ENCODE measurements at places on chromosomes 16 and 17. TPM values are rescaled to one million over a fixed set of nuclear protein-coding genes. Genes with fewer than 3 reads are reported as not detected.

DNA sequence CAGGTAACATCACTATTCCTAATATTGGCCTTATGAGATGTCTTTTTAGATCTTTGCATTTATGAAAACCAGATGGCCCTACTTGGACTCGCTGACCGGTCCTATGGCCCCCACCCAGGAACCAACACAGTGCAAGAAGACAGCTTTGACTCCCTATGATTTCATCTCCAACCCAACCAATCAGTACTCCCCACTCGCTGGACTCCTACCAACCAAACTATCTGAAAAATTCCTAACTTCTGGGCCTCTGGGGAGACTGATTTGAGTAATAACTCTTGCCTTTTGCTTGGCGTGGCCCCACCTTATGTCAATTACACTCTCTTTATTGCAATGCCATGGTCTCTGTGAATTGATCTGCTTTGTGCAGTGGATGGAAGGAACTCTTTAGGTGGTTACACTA is 828.9 kb downstream of the CDH11 start:
- no peaks in the 10 kb centered on the region for H3K4me1 ChIP-seq
- H3K27me3 ChIP-seq, result no peaks in the 10 kb centered on the region
- no peak overlapping the region for H3K27ac ChIP-seq
- H3K4me3 ChIP-seq, result no peak overlapping the region
- no peak for DNase-seq

DNA sequence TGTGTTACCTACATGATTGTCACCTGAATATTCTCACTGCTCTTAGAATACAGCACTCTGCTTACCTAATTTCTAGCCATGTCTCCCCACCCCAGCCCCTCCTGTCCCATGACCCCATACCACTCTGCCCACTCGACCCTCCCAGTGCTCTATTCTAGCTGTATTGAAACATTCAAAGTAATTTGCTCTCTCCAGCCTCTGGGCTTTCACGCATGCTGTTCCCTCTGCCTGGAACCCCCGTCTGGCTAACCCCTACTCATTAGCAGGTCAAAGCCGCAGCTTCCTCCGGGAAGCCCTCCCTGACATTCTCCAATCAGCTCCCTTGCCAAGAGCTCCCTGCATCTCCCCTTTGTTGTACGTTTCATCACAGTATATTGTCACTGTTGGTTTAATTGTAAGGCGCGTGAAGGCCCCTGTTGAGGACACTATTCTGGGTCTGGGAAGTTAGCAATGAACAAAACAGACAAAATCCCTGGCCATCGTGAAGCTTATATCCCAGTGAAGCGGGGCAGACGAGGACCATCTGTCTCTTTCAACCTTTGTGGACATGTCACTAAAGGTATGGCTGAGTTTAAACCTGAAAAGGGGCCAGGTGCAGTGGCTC is 72.3 kb upstream of the LHX1 start:
- no peak overlapping the region for H3K4me3 ChIP-seq
- no peaks in the 10 kb centered on the region for H3K27me3 ChIP-seq
- H3K27ac ChIP-seq, result no peak overlapping the region
- no peaks in the 10 kb centered on the region for H3K4me1 ChIP-seq

DNA sequence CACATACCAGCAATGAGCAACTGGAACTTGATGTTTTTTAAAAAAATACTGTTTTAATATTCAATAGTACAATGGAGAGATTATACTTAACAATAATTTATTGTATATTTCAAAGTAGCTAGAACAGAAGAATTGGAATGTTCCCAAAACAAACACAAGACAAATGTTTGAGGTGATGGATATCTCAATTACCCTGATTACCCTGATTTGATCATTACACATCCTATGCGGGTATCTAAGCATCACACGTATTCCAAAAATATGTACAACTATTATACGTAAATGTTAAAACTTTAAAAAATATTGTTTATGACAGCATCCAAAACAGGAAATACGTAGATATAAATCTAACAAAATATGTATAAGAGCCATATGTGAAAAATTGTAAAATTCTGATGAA is 96.8 kb downstream of the DYNLRB2 start:
- no peaks in the 10 kb centered on the region for H3K27me3 ChIP-seq
- H3K27ac ChIP-seq, result no peak overlapping the region
- H3K36me3 ChIP-seq, result no peaks in the 10 kb centered on the region
- H3K4me3 ChIP-seq, result no peak overlapping the region
- no peaks in the 10 kb centered on the region for H3K4me1 ChIP-seq

GRCh38 chr16:71807905-71808592 is 585 bp downstream of the AP1G1 start:
- peak overlapping the region; percentile 89 for H3K4me3 ChIP-seq
- no peaks in the 10 kb centered on the region for H3K27me3 ChIP-seq
- H3K36me3 ChIP-seq, result no peaks in the 10 kb centered on the region
- peaks cover 20% of the 10 kb centered on the region for H3K4me1 ChIP-seq
- DNase-seq, result peak; percentile 30
- H3K27ac ChIP-seq, result peak overlapping the region; percentile 90

- H3K27me3 ChIP-seq, result no peaks in the 10 kb centered on the region
- peak; percentile 14 for DNase-seq
- H3K4me3 ChIP-seq, result no peak overlapping the region
Measured at GRCh38 chr16:17446661-17447060, 24.1 kb downstream of the XYLT1 start.

DNA sequence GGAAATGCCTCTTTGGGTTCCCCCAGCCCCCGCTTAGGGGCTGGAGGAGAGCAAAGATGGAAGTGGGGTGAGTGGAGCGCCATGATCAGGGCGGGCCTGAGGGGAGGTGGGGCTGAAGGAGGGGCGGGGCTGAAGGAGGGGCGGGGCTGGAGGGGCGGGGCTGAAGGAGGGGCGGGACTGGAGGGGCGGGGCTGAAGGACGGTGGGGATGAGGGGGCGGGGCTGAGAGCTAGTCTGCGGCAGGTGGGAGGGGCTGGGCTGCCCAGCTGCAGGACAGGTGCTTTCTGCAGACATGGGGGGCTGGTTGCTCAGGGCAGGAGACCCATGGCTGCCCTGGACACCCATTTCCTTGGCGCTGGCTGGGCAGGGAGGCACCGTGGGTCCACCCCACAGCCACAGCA is 39.1 kb upstream of the PABPN1L start:
- H3K4me1 ChIP-seq, result no peaks in the 10 kb centered on the region
- no peak overlapping the region for H3K27ac ChIP-seq
- H3K27me3 ChIP-seq, result no peaks in the 10 kb centered on the region
- H3K4me3 ChIP-seq, result no peak overlapping the region
- DNase-seq, result no peak

The ZP2 gene
- total RNA-seq, result not detected
